HCEC 1CT (cell line): ENCODE measurements at places on chromosomes 7 and 10.

DNA sequence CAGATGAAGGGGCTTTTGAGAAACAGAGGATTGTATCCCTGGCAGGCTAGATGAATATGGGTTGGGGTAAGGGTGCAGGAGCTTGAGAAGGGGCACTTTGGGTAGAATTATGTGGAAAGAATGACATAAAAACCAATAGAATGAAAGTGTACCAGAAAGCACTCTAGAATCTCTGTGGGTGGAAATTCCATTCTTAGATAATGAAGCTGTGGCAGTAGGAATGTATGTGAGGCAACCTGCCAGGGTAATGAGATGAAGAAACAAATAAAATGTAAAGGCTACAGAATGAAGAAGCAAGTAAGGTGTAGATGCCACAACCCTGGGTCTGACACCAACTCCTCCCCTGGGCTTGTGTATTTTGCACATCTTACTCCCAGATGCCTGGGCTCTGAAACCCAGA, 16.8 kb downstream of the NOBOX start:
- no peak for DNase-seq

DNA sequence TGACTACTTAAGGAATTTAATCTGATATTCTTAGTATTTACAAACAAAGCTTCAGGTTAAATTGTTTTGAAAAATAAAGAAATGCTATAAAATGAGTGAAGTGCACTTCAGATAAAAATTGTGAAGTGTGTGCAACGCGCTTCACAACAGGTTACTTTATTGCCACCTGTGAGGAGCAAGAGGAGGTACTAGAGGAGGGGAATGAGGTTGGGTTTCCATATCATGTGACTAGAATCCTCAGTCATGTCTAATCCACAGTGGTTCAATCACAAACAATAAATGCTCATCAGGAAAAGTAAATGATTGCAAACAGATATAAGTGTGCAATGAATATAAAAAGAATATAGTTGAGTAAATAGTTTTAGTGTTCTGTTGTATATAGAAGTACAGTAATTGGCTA, 34.5 kb upstream of the CD36 start:
- DNase-seq: no peak

DNA sequence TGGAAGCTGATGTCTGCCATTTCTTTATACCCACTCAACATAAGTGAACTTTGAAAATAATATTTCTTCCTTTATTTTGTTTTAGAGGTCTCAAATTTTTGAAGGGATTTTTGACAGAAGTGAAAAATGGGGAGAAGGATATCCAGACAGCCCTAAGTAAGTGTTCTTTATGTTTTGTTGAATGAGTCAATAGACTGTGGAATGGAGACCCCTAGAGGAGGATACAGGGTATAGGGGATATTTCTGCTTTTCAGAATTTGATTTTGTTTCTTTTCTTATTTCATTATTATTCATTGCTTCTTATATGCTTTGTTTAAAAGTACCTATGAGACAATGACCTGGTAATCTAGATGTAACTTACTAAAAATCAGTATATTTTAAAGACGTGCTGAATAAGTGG, 34.4 kb downstream of the PLEKHA8 start:
- peak; percentile 67 for DNase-seq

GRCh38 chr7:132636581-132636980, 60.3 kb upstream of the PLXNA4 start:
- no peak for DNase-seq

GRCh38 chr10:131898061-131898460, 2.7 kb upstream of the PPP2R2D start:
- DNase-seq: no peak
